ENCODE measurements at places on chromosomes 7 and 10. TPM values are rescaled to one million over a fixed set of nuclear protein-coding genes. Genes with fewer than 3 reads are reported as not detected.

The ACTL6B gene
- total RNA-seq: not detected

The TUBB8 gene
- not detected for total RNA-seq

The MYOF gene
- total RNA-seq: 32.3 TPM

GRCh38 chr10:112304267-112304859 is 21.2 kb downstream of the TECTB start:
- no peak for DNase-seq

DNA sequence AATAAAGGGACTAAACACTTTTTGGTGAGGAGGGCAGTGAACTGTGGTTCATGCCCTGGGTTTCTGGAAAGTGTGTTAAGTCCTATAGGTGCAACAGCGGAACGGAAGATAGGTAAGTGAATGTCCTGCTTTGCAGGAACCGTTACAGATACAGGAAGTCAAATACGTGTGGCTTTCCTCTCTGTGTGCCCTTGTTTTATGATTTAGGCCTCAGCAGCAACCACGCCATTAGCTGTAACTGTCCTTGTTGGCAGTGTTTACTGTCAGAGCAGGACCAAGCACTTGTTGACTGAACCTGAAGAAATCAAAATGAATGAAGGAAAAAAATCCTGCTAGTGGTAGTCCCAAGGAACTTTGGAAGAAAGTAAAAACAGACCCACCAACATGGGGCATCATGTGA is 150.3 kb downstream of the PIP4K2A start:
- DNase-seq: no peak

- DNase-seq: no peak
Observed at GRCh38 chr7:84529480-84530205, 335.1 kb upstream of the SEMA3A start.

- peak; percentile 48 for DNase-seq
Observed at GRCh38 chr10:3782451-3783315, 2.3 kb downstream of the KLF6 start.

DNA sequence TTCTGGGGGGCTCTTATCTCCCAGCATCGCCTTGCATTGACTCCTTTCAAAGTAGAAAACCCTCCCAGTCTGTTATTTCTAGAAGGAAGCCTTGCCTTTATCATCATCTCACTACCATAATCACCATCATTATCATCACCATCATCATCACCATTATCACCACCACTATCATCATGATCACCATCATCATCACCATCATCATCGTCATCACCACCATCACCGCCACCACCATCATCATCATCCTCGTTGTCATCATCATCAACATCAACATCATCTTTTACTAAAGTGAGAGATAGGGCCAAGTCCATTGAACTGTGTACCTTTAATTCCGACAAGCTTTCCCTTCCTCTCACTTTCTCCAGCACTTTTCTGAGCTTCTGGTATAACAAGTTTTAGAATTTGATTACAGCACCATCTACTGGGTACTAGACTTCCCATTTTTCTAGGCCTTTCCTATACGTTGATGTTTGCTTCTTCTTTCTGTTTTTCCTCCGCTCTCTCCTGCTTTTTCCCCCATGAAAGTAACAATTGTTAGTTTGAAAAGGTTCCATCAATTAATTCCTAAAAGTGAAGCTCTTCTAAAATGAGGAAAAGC is 226.4 kb downstream of the BUB3 start:
- no peak for DNase-seq

DNA sequence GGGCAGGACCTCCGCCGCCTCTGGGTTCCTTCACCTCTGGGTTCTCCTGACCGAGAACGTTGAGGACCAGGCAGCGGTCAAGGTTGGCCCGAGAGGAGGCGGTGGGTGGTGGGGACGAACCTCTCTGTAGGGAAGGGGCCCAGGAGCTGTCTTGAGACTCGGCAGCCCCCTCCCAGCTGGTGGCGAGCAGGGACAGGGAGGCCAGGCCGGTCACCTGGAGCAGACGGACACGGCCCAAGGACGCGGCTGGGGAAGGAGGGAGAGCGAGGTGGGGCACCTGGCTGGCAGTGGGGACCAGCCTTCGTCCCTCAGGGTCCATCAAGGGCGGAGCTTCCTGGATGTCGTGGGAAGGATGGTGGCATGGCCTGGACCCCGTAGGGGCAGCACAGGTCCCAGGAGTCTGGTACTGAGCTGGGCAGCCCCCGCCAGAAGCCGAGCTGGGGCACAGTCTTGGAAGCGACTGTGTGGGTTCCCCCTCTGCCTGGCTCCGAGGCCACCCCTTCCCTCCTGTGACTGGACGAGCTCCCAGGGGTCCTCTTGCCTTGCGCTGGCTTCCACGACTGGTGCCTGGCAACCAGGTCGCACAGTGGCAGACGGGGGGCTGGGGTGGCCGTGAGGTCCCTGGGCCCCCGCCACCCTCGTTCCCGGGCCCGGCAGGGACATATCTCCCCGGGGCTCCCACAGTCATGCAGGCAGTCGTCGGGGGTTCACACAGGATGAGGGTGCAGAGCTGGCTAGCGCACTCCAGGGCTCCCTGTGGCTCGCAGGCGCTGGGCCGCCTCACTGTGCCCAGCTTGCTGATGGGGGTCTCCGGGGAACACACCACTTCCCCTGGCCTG is 89.9 kb downstream of the DNAJB6 start:
- DNase-seq: no peak

DNA sequence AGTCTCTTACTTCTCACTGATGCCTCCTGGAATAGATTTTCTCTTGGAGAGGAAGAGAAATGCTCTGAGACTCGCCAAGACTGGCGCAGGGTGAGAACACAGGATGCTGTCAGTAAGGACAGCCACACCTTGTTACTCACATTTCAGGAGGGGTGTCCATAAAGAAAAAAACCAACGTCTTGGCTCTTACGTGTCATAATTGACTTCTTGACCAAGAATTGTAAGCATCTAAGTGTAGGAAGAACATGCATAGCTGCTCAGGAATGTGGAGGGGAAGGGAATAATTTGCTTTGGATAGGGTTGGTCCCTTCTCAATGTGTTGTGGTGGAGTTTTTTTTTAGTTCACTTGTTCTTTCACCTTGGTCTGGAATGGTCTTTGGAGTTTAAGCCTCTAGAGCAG is 43.8 kb upstream of the ZNF438 start:
- no peak for DNase-seq

Measured in activated T-cell treated with anti-CD3 and anti-CD28 coated beads, Interleukin-2, amount 50 U/mL, for 72 hours (primary cell).